ENCODE measurements at places on chromosomes 12 and 14.
A peak's percentile ranks its signal among the peaks of the same experiment; 100 is the strongest.

DNA sequence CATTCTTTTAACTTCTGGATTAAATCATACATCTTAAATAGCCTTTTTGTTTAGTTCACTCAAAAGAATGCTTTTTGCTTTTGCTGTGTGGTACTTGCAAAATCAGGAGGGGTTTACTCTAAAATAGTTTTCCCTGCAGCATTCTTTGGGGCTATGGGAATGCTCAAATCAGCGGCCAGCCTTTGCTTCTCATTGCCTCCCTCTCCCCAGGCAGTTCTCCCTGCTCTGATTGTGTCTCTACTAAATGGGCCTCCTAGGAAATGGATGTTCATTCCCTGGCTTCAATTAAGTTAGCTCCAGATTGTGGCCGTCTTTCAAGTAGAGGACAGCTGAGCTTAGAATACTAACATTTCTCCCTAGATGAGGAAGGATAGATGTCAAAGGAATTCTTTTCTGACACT lies 4.4 kb downstream of the TULP3 start:
- no peak for DNase-seq

DNA sequence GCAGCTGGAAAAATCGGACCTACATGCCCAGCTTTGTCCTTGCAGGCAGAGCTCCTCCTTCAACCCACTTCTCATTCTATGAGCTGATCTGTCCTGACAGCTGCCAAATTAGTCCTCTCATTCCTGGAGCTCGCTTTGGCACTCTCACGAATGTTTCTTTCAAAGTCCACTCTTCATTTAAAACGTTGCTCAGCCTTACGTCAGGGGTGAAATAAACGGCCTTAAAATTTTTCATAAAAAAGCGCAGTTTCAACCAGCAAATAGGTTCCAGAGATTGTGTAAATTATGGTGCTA lies 120.9 kb upstream of the HIF1A start:
- peak; percentile 95 for DNase-seq

DNA sequence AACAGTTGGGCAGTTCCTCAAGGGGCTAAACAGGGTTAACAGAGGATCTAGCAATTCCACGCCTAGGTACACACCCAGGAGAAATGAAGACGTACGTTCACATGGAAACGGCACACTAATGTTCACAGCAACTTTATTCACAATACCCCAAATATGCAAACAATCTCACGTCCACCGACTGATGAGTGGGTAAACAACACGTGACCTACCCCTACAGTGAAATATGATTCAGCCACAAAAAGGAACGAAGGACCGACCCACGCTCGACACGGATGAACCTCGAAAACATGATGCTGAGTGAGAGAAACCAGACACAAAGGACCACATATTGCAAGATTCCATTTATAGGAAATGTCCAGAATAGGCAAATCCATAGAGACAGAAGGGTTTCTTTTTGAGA lies 112.7 kb downstream of the NCOR2 start:
- DNase-seq = no peak

GRCh38 chr12:26953447-26953846 lies 15.2 kb downstream of the FGFR1OP2 start:
- DNase-seq = peak; percentile 48

DNA sequence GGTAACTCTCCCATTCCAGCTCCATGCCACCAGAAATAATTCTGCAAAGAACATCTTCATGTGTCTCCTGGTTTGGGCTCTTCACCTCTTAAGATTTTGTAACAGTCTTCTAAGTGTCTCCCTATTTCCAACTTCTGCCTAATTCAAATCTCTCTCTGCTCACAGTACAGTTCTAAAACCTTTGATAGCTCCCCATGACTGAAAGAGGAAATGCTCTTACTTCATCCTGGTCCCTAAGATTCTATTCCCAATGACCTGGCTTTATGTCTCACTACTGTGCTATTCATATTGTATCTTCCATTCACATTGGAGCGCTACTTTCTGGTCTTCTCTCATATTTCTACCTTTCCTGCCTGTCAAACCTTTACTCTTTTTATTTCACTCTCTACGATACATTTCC lies 1.6 kb downstream of the AMN1 start:
- DNase-seq = no peak

- DNase-seq = peak; percentile 21
Observed at GRCh38 chr12:94140556-94140955, 7.8 kb upstream of the PLXNC1 start.

DNA sequence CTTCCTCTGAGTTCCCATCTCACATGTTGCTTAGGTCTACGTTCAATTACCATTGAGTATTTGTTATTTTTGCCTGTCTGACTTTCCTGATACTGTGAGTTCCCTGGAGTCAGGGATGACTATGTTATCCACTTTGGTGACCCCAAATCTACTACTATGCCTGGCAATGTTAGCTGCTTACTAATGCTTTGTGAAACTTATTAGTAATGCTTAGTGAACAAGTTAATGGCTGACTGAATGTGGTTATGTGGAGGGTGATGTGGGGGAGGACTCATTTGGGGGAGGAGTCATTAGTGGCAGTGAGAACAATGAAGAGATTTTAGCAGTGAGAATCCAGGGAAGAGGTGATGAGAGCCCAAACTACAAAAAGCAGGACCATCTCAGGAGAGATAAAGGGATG lies 121.6 kb downstream of the KTN1 start:
- DNase-seq = no peak

DNA sequence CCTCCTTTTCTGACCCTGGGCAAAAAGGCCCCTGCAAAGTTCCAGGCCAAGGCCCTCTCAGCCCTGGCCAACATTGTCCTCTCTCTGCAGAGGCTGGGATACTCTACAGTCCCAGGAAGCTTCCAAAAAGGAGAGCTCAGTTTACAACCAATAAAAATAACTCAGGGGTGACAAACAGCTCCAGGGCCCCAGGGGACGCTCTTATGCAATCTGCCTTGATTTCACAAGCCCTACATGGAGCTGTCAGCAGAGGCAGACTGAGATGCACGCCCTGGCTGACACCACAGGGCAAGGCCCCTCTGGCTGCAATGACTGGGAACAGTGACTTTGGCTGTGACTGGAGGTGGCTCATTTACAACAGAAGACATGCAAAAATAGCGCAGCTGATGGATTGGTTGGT lies 129.0 kb upstream of the MED13L start:
- DNase-seq = no peak

- DNase-seq = no peak
Observed at GRCh38 chr14:73105050-73105449, 31.3 kb upstream of the PSEN1 start.

DNA sequence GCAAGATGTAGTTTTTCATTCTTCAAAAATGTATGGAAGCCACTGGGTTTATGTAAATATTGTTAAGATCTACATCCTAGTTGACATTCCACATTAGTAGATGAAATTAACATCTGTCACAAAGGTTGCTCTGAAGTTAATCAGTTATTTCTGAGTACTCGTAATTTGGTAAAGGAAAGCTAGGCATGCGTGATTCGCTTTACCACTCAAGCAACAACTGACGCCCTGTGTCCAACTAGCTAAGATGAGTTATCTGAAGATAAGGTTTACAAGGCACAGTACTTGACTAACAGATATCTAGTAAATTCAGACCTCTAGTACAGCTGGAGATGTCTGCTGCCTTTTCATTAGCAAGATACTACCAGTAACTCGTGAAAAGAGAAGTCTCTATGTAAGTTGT lies 14.1 kb downstream of the PRKD1 start:
- no peak for DNase-seq

DNA sequence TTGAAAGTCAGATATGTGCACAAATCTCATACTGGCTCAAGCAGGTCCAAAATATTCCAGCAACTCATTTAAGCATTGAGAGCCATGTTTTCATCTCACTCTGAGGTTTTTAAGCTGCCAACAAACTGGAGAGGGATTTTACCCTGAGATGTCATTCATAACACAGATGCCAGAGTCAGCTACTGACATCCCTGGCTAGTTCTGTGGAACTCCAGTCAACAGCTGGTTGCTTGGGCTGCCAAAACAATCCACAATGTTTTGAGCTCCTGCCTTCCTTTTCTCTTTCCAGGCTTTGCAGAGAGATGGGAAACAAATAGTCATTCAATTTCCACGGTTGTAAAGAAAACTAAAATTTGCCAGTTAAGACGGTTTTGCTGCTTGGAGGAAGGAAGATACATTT lies 621.2 kb upstream of the FBXO33 start:
- DNase-seq = no peak

GRCh38 chr14:68687746-68688145 lies 105.1 kb downstream of the ZFP36L1 start:
- no peak for DNase-seq

GRCh38 chr12:123717350-123717749 lies 5.2 kb downstream of the ATP6V0A2 start:
- no peak for DNase-seq

GRCh38 chr12:127401005-127401404 lies 866.0 kb upstream of the TMEM132C start:
- DNase-seq = no peak

DNA sequence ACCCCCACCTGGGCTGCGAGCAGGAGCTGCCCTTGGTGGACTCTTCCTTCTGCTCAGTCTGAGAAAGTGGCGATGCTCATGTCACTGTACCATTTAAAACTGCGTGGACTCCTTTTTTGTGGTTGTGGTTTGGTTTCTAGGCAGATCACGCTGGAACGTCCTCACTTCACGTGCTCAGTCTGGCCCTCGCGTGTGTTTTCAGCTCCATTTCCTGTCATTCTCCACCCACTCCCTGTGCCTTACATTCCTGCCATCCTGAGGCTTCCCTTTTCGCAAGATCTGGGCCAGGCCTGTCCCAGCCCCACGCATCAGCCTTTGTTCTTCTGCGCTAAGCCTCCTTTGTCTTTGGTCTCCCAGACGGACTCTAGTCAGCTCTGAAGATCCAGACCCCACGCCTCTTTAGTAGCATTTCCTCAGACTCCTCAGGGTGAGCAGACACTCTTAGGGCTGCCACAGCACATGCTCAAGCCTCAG lies 105.4 kb downstream of the FBXL14 start:
- peak; percentile 56 for DNase-seq

Measured in eye (tissue), 1 donor.